Substantia nigra (tissue), 51 donors: ENCODE measurements at places on chromosomes 1 and 21.
A peak's percentile ranks its signal among the peaks of the same experiment; 100 is the strongest.

DNA sequence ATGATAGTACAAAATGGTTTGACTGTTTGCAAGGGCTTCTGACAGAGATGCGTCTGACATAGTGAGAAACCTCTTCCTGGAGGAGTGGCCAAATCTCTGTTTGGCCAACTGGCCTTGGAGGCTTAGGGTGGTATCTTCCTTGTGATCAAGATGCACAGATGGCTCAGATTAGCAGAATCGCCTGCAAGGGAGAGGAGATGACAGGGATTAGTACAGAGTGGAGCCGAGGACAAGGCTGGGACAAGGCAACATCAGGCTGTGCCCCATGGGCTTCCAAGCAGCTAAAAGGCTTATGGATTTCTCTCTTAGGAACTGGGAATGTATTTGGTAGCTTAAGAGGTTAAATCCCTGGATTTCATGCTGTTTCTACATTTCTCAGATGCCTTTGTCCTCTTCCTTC is 379.1 kb downstream of the SIPA1L2 start:
- DNase-seq: no peak

GRCh38 chr21:16074950-16075489 is 345.2 kb downstream of the USP25 start:
- DNase-seq: no peak

- DNase-seq: no peak
Measured at GRCh38 chr21:30718239-30718909, at the start of gene KRTAP21-3. TSS of gene KRTAP21-3 (minus strand) at chr21:30718777. CDS start at chr21:30718759, 18 bp downstream.

- no peak for DNase-seq
Measured at GRCh38 chr1:212255705-212256307, 29.4 kb upstream of the PPP2R5A start.

- DNase-seq: no peak
Measured at GRCh38 chr1:1922956-1923833, 4.1 kb upstream of the TMEM52 start.

- no peak for DNase-seq
Measured at GRCh38 chr1:145936247-145936646, 9.0 kb upstream of the RBM8A start.

DNA sequence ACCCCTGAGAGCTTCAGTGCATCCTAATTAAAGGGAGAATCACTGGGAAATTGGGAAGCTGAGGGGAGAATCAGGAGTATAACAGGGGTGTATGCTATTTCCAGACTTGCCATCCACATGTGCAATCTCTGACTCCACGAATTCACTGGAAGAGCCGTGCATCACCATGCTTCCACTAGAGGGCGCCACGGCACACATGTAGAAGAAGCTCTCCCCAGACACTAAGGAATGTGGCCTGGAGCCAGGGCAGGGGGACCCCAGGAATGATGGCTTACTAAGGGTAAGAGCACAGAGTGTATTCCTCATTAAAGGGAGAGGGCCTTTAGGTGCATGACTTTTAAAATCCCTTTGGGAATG is 81.5 kb downstream of the ABCA4 start:
- DNase-seq: no peak

DNA sequence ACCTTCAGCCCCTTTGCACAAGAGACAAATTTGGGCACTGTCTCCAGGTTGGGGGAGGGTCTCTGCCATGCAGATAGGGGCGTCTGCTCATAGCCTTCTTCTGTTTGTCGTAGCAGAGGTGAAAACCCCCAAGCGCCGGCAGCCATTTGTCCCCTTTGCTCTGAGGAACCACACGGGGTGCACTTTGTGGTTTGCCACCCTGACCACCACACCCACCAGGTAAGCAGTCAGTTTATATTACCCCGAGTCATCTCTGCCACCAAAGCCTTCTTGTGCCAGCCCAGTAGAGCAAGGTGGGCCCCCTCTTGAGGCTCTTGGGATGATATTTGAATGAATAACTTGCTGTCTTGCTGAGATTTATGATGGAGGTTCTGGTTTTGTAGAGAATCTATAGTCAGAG is 111.8 kb downstream of the VPS13D start:
- no peak for DNase-seq

- DNase-seq: no peak
Measured at GRCh38 chr1:20610970-20611369, 22.1 kb downstream of the CDA start.

DNA sequence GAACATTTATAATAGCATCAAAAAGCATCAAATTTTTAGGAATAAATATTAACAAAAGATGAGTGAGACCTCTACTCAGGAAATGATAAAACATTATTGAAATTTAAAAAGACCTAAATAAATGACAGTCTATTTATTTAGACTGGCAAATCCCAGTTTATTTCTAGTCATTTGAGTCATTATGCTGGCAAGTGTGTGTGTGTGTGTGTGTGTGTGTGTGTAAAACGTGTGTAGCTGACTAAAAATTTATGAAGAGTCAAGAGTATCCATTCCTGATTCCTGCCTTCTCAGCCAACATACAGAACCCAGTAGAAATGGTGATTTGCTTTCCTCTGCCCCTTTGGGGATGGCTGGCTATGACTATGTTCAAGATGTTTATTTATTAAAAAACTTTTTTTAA is 46.2 kb downstream of the OSBPL9 start:
- DNase-seq: no peak

- DNase-seq: no peak
Measured at GRCh38 chr1:115680730-115681111, 39.0 kb downstream of the VANGL1 start.

GRCh38 chr1:24018611-24019580 is 38.8 kb upstream of the SRSF10 start:
- DNase-seq: no peak

- no peak for DNase-seq
Measured at GRCh38 chr21:46055863-46056281, 42.0 kb upstream of the COL6A2 start.

DNA sequence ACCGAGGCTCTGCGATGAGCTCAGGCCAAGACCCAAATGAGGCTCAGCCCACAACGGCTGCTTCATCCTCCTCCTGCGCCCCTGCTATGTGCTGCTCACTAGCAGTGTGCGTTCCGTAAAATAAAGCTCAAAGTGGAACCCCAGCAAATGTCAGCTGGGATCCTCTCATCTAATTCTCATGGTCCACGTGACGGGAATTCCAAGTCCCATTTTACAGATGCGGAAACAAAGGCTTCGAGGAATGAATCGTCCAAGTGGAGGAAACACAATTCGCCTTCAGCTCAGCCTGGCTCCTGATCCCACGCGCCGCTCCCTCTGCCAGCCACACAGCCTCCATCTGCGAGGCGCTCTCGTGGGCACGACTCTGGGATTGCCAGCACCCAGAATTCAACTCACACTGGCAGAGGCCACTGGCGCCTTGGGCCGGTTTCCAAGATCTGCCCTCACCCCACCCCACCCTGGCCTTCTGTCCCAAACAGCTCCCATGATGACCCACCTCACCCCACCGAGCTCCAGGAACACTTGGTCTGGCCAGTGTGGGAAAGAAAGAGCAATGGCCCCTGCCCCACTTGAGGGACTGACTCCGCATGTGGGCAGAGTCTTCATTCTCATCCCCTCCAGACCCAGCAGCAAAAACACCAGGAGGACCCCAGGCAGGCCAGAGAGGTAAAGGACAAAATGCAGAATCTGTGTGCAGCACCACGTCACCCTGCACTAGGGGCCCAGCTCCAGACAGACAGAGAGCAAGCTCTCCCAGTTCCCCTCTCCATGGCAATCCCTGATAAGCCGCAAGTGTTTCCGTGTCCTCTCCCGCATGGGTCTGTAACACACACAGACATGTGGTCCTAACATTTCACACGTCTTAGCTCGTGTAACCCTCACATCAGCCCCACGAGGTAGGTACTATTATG is 10.5 kb downstream of the CASZ1 start:
- DNase-seq: no peak

GRCh38 chr1:236124965-236125364 is 17.4 kb upstream of the GPR137B start:
- no peak for DNase-seq

- no peak for DNase-seq
Measured at GRCh38 chr1:108063703-108064102, 98.7 kb upstream of the VAV3 start.

GRCh38 chr1:66552829-66553228 is 18.9 kb downstream of the SGIP1 start:
- DNase-seq: no peak

DNA sequence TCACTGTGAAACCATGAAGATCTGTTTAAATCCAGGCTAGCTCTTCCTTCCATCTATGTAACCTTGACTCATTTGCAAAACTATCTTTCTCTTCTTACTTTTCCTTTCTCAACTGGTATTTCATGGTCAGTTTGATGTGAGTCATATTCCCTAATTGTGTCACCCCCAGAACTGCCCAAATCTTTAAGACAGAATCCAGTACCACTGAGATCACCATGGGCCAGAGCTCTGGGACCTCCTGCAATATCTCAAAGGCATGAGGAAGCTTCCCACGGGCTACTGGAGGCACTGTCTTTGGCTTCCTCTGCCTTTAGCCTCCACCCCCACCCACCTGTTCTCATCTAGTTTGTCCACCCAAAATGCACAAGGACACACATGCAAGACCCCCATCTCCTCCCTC is 274.4 kb upstream of the FMN2 start:
- DNase-seq: no peak

GRCh38 chr1:4306559-4307467 is 347.6 kb upstream of the AJAP1 start:
- DNase-seq: no peak

GRCh38 chr1:102799496-102799895 is 308.8 kb downstream of the COL11A1 start:
- no peak for DNase-seq

DNA sequence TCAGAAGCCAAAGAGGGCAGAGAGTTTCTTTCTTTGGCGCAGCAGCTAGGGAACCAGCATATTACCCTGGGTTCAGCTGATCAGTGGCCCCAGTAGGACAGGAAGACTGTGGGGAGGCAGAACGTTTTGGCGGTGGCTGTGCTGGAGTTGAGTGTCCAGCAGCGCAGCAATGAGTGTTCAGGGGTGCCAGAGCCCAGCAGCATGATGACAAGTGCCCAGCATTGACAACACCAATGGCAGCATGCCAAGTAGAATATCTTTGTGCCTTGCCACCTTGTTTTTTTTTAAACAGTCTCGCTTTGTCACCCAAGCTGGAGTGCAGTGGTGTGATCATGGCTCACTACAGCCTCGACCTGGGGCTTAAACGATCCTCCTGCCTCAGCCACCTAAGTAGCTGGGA is 106.7 kb upstream of the CDC42BPA start:
- no peak for DNase-seq

DNA sequence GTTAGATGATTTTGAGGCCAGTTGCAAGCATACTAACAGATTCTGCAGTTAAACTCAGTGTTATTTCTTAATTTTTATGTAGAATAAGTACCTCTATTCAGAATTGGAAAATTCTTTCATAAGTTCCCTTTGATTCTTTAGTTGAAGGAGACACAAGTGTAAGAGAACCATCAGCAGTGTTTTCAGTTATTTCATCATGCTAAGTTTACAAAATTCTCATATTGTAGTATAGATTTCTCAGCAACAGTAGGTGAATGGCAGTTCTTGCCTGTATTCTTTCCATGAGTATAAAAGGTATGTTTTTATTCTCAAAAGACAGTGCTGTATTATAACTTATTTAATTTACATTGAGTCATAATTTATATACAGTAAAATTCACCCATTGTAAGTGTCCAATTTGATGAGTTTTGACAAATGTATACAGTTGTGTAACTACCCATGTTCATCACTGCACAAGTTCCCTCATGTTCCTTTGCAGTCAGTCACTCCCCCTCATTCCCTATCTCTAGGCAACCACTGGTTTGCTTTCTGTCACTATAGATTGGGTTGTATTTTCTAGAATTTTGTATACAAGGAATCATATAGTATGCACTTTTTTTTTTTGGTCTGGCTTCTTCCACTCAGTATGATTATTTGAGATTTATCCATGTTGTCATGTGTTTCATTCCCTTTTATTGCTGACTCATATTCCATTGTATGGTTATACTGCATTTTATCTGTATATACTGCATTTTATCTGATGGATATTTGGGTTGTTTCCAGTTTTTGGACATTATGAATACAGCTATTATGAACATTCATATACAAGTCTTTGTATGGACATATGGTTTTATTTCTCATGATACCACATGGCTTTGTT is 3.9 kb downstream of the RPS6KC1 start:
- no peak for DNase-seq

DNA sequence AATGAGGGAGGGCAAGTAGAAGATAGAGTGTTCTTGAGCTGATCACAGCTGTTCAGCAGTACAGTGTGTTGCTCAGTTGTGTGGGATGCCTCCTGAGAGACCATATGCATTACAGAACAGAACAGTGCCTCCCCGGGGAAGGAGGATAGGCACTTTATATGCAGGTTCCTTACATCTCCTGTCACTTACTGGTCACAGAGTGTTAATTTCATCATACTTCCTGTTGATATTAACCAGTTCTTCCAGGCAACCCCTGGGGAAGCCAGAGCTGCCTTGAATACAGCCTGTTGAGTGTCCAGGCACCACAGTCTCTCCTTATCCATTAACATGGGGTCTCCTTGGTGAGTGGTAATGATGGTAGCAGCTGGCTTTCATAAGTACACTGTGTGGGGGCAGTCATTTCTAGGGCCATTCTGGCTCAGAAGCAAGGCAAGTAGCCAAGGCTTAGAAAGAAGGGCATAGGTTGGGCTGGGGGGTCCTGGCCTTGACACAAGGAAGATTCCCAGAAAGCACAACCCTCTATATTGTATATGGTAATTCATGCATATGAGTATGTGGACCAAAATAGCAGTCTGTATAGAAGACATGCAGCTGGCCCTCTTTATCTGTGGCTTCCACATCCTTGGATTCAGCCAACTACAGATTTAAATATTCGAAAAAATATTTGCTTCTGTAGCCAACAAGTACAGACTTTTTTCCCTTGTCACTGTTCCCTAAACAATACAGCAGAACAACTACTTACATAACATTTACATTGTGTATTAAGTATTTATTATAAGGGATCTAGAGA is 142.4 kb downstream of the ZP4 start:
- no peak for DNase-seq

DNA sequence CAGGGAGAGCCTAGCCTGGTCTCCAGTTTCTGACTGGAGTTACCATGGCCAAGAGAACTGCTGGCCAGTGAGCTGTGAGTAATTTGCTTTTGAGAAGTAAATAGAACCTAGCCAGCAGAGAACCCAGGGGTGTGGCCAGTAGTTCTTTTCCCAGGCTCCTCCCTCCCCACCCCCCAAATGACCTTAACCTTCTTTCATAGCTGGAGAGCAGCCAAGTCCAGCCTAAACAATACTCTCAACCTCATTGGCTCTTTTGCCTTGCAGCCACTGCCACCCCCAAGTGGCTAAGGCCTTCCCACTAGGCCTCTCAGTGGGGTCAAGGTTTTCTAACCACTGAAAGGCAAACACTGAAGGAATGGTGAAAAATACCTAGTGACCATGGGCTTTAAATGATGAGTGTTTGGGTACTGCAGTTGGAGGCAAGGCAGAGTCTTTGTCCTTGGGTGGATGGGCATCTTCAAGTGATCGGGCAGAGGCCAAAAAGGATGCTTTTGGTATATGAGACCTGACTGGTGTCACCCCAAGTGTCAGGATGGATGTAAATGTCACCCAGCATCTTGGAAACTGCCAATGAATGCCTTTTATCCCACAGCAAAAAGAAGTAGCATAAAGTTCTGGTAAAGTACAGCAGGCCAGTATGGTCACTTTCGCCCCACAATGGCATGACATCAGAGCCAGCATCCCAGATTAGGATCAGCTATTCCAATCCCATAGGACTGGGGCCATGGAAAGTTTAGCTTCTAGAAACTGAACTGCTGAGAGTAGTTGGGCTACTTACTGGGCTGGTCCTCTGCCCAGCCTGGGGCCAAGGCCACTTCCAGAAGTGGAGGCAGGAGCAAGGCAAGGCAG is 3.5 kb upstream of the PIGV start:
- peak; percentile 66 for DNase-seq

GRCh38 chr1:53600561-53600960 is 138.4 kb downstream of the GLIS1 start:
- no peak for DNase-seq
